ENCODE measurements at places on chromosomes 7 and 10.

GRCh38 chr10:100372415-100373297 is 25.6 kb downstream of the SCD start:
- DNase-seq = no peak

GRCh38 chr7:57772126-57772924 is 322.3 kb downstream of the ZNF716 start:
- no peak for DNase-seq

- peak; percentile 69 for DNase-seq
These were observed 16.9 kb upstream of the STMP1 start for GRCh38 chr7:135645296-135645904.

GRCh38 chr7:98869597-98870120 is at the start of gene TMEM130:
TMEM130 (minus strand) TSS chr7:98870014; CDS start chr7:98869861, 153 bp downstream.
- DNase-seq = peak; percentile 45

GRCh38 chr10:124158592-124158991 is 65.2 kb upstream of the CHST15 start:
- no peak for DNase-seq

DNA sequence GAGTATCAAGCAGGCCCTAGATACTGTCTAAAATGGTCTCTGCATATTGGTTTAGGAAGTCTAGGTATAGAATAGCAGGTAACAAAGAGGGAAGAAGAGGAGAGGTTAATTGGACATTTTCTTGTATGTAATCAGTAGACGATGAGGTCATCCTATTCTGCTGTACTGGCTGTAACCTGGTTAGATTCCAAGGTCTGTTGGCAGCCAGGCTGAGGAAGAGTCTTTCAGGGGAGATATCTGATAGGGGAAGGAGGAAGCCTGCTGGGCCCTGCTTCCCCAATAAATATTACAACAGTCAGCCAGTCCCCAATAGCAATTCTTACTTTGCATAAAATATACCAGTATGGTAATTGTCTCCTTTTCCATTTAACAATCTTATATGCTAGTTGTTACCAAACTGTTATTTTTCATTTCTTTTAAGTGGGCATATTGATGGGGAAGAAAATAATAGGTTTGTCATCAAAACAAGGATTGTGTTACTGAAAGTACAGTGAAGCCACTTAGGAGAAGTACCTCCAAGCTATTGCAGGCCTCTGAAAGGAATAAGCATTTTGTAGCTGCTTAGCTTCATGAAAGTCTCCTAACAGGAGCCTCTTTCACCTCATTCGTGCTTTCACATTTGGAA is 186.4 kb downstream of the LRRC4 start:
- DNase-seq = peak; percentile 58

- no peak for DNase-seq
These were observed 4.9 kb downstream of the SRRT start for GRCh38 chr7:100879685-100880261.

GRCh38 chr10:130492266-130492934 is 356.2 kb downstream of the GLRX3 start:
- DNase-seq = no peak

DNA sequence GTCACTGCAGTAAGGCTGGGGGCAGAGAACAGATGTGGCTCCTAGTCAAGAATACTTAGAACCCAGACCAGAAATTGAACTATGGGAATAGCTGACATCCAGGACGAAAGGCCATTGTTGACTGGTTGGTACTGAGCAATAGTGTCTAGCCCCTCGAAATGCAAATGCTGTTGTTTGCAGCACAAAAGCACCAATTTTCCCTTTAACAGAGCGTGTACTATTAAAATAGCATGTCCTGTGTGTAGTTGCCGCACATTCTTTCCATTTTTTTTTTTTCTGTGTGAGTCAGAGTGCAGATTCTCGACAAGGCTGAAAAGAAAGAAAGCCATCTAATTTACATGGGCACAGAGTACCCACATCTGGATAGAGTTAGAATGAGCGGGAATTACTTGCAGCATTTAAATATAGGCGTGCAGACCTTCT is 302.4 kb downstream of the PTEN start:
- peak; percentile 84 for DNase-seq

DNA sequence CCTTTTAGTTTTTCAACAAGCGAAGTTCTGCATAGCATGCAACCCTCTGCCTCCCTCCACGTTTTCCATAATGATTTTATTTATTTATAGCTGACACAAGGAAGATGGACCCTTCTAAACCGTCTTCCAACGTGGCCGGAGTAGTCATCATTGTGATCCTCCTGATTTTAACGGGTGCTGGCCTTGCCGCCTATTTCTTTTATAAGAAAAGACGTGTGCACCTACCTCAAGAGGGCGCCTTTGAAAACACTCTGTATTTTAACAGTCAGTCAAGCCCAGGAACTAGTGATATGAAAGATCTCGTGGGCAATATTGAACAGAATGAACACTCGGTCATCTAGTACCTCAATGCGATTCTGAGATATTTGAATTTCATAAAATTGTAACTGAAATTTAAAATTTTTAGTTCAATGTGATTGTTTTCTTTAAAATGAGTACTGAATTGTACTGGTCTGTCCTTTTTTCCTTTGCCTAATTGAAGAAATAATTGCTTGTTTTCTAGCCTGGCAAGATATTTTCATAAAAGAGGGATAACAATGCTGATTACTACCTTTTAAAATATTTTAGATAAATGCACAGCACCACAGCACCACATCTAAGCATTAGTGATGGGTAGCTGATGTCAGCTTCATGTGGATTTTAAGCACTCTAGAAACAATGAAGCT is 41.5 kb upstream of the SLC39A12 start:
- DNase-seq = peak; percentile 39
